ENCODE measurements at places on chromosomes 3 and 15.

GRCh38 chr3:49015765-49016164, 2.6 kb downstream of the DALRD3 start:
- DNase-seq, result no peak

GRCh38 chr3:135175728-135176277, 380.7 kb downstream of the EPHB1 start:
- DNase-seq, result no peak

GRCh38 chr3:9675736-9676290, 26.5 kb downstream of the MTMR14 start:
- no peak for DNase-seq

GRCh38 chr15:64151727-64152506, at the start of gene SNX22:
SNX22 (plus strand) TSS chr15:64151731; CDS start chr15:64151776, 45 bp downstream.
- no peak for DNase-seq
